Fibroblast of mammary gland (primary cell): ENCODE measurements at places on chromosomes 16 and 17.

- no peak for DNase-seq
Observed at GRCh38 chr17:21318439-21318838, 33.9 kb downstream of the MAP2K3 start.

DNA sequence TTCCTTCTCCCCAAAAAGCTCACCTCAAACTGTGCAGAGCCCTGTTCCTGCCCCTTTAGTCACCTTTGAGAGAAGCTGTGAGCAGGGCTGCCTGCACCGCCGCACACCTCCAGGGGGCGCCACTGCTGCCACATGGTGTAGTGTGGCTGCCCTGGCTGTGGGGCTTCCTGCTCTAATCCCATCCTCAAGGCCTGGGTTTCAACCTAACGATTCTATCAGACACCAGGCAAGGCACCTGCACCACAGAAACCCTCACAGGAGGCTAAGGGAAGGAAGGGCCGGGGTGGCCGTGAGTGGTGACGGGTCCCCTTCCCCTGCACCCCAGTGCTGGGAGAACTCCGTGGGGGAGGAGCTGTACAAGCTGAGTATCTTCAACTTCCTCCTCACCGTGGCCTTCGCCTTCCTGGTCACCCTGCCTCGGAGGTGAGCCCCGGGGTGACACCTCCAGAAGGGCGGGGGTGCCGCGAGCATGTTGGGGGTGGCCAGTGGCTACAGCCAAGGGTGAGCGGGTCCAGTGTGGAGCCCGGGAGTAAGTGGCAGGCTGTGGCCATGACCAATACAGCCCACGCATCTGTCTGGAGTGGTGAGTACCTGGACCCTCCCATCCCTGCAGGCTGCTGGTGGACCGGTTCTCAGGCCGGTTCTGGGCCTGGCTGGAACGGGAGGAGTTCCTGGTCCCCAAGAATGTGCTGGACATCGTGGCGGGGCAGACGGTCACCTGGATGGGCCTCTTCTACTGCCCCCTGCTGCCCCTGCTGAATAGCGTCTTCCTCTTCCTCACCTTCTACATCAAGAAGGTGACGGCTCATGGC is 7.0 kb downstream of the TMC8 start:
- no peak for DNase-seq

- DNase-seq: no peak
Observed at GRCh38 chr17:14301279-14302090, 604 bp downstream of the HS3ST3B1 start.

DNA sequence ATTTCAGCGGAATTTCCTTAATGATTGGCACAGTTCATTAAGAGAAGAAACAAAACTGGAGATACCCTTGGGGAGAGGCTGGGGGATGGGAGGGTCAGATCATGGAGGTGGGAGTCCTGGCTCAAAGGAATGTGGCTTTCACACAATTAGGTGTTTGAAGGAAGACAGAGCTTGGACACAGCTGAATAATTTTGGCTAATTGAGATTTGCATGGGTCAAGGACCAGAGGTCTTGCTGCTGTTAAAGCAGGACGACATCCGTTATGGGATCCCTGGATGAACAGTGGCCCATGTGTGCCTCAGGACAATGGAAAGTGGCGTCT is 160.3 kb downstream of the HS3ST3B1 start:
- DNase-seq: no peak

GRCh38 chr17:7562208-7562605 is 488 bp downstream of the SENP3 start:
- no peak for DNase-seq

DNA sequence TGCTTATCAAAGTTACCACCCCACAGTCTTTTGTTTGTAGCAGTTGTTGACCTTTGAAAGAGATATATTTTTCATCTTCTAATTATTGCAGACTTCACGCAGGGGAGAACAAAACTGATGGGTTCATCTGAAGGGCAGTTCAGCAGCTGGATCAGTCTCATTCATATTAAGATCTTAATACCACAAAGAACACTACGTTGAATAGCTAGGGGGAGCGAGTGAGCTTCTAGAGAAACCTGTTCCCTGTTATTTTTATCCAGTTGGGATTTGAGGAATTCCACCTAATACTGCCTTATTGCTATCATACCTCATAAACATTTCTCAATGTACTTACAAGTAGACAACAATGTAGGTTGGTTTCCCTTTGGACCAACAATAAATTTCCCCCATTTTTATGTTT is 306.1 kb upstream of the KIF2B start:
- peak; percentile 1 for DNase-seq

DNA sequence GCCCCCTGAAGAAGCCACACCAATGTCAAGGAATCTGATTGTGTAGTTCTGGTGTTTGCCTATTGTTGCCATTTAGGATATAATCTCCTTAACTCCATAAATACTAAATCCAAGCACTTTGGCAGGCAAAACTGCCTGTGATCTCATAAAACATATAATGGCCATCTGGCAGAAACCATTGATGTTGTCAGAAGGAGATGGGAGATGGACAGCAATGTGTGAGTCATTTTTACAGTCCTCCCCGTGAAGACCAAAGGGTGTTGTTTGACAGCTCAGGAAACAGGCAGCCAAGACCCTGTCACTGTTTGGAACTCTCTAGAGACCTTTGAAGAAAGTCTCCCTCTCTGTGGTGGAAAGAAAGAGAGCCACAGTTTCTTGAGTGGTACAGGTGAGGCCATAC is 454.1 kb downstream of the HS3ST3B1 start:
- peak; percentile 55 for DNase-seq

GRCh38 chr16:85718682-85719081 is 29.9 kb upstream of the GINS2 start:
- no peak for DNase-seq

DNA sequence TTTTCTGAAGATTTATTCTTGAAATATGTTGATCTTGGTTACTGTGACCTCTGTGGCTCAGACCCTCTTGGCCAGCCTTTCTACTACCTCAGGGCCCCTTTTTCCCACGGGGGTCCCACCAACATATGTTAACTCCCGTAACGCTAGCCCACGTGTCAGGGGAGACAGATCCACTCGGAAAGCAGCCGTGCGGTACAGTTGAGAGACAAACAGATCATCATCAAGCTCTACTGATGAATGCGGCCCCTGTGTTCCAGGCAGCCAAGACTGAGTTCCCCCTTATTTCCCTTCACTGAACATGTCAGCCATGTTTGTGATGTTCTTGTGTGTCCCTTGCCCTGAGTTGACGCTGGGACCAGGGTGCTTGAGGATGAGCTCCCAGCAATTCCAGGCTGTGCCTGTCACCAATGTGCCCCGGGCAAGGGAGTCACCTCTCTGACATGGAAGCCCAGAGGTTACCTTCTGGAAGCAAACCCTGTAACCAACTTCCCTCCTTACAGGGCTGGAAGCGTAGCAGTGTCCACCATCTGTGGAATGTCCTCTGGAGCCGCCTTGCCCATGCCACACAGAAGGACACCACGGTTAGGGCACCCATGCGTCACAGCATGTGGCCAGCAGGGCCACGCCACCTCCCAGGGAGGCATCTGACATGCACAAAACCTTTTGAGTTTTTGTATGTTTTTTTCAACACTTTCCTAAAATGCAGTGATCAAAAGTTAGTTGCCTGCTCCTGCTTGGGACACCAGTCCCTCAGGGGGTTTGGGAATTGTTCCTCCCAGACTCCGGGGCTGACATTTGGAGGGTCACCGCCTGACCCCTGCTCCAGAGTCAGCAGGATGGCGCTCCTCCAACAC is 193.7 kb upstream of the CHMP6 start:
- DNase-seq: no peak

- peak; percentile 82 for DNase-seq
Observed at GRCh38 chr16:66988197-66988788, at the start of gene CES4A. TSS of gene CES4A (plus strand) at chr16:66988589. CDS start at chr16:66988773, 184 bp downstream.

GRCh38 chr17:80839511-80839941 is 152.1 kb upstream of the CHMP6 start:
- no peak for DNase-seq

DNA sequence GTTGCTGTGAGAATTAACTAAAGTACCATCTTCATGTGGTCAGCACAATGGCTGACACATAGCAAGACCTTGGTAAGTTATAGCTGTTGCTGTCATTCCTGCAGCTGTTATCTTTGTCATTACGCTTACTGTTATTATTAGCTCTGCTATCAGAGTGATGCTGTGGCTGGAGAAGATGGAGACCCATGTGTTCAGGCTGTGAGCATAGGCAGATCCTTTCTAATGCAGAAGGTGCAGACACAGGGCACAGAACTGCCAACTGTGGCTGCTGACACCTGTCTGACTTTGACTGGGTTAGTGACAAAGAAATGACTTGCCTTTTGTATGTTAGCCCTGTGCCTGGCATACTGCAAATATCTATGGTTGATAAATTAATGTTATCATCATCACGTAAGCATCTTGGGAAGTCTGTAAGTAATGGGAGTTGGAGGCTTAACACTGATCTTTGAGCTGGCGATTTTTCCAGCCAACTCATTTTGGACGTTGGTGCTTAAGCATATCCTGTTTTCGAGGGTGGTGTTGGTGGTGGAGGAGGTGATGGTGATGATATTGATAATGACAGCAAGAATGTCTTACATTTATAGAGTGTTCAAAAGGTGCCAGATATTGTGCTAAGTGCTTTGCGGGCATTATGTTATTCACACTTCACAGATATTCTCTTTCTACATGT is 695.3 kb downstream of the WWOX start:
- no peak for DNase-seq

DNA sequence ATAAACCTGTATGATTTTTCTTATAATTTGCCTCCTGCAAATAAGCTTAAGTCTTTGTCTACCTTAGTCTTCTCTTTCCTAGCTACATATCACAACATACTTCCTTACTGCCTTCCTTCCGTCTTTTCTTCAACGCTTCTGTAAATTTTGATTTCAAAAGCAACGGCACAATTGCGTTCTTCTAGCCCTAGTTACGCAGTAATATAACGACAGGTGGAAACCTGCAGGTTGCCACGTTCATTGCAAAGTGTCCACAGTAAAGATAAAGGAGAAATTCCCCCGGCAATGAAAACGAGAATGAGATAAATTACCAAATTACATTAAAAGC is 546 bp upstream of the PSMD7 start:
- DNase-seq: no peak

GRCh38 chr17:77407321-77408277 is 266.8 kb downstream of the SEC14L1 start:
- DNase-seq: no peak

- DNase-seq: no peak
Observed at GRCh38 chr16:68279726-68280558, 15.6 kb downstream of the SLC7A6 start.
